Epithelial cell of proximal tubule (primary cell): ENCODE measurements at places on chromosomes 7 and 10. TPM values are rescaled to one million over a fixed set of nuclear protein-coding genes. Genes with fewer than 3 reads are reported as not detected.
A peak's percentile ranks its signal among the peaks of the same experiment; 100 is the strongest.

DNA sequence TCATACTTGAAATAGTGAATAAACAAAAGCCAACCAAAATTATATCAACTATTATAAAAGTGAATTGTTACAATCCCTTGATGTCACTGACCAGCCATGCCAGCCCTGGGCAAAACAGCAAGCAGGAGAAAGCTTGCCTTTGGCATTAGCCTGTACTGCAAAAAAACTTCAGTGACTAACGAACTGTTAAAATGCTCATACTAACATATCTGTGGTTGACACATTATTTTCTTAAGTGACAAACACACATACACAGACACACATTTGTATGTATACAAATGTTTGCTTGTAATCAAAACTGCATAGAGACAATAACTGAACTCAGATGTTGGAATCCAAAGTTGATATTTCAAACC is 29.5 kb downstream of the CHCHD3 start:
- DNase-seq = no peak

DNA sequence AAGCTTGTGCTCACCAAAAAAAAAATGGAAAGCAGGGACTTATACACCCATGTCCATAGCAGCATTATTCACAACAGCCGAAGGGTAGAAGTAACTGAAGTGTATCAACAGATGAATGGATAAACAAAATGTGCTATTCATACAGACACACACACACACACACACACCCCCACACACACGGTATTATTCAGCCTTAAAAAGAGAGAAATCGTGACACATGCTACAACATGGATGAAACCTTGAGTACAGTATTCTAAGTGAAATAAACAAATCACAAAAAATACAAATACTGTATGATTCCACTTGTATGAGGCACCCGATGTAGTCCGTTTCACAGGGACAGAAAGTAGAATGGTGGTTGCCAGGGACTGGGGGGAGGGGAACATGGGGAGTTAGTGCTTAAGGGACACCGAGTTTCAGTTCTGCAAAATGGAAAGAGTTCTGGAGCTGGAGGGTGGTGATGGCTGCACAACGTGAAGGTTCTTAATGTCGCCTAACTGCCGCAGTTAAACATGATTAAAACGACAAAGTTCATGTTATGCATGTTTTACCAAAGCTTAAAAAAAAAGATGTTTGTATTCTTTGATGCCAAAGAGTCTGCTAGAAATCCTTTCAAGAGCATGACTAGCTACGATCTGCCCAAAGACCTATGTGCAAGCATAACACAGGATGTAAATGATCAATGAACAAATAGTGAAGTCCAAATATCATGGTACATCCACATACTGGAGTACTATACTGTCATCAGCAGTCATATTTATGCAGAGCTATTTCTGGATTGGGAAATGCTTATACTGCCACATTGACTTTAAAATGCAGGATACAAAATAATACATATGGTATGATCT is 7.2 kb downstream of the TNS3 start:
- DNase-seq = no peak

DNA sequence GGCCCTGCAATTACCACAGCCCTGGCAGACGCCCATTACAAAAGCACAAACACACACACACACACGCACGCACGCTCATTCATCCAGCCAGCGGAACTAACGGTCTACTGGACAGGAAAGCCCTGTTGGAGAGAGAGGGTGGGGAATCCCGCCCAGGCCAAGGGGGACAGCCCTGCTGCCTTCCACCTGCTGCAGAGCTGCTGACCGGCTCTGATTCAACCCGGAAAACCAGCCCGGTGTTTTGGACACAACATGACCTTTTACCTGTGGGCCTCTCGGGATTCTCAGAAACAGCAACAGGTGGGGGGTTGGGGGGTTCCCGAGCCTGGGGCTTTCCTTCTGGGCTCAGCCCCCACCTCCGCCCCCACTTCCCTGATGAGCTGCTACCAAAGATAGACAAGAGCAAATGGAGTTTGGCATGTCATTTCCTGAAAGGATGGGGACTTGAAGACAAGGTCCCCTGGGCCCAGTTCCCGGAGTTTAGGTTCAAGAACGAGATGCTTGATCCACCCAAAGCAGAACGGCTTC is 18.5 kb upstream of the SERPINE1 start:
- DNase-seq = peak; percentile 83

DNA sequence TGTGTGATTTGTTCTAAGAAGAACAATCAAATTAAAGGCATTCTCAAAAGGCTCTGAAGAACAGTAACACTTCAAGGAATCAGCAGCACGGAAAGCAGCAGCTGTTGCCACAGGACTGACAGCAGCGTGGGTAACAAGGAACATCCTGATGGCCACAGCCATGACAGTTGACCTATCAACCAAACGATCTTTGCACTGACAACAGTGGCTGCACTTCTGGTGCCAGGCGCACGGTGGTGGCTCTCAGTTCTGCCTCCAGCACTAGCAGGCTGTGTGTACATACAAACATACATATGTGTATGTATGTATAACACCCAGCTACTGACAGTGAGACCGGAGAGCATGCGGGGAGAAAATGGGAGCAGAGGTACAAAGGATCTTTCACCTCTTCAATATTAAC is 114.1 kb downstream of the ZFAND4 start:
- no peak for DNase-seq

DNA sequence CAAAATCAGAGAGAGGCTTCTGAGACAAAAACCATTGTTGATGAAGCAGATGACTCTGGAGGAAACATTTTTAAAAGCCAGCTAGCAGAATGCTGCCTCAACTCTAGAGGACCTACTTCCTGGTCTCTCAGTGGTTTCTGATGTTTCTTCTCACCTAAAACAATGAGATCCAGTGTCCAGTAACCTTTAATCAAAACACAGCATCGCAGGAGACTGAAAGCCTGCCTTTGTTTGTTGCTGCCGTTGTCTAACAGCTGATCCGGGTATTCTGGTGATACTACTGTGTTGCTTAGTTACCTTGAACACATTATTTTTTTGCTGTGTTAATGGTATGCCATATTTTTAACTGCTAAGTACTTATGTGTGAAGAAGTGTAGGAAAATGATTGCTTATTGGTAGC is 70.9 kb downstream of the WIPF3 start:
- DNase-seq = no peak

DNA sequence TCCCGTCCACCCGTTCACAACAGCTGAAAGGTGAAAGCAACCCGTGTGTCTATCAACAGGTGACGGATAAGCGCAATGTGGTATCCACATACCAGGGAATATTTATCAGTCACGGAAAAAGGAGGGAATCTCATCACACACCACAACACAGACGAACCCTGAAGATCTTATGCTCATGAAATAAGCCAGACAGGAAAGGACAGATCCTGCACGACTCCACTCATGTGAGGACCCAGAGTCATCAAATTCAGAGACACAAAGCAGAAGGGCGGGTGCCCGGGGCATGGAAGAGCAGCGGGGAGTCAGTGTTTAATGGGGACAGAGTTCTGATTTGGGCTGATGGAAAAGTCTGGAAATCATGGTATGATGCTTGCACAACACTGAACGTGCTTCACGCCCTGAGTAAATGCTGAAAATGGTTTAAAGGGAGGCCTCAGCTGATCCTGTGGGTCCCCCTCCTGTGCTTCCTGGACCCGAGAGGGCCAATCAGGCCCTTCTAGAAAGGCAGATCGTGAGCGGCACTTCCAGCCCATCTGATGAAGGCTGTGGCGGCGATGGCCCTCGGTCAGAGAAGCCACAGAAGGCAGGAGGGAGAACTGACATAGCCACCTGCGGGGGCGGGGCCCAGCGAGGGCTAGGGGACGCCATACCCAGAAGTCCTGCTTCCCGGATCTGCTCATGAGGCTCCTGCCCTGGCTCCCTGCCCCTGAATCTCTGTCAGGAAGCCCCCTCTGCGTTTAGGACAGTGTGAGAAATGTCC is 19.1 kb downstream of the WDR86 start:
- no peak for DNase-seq

- DNase-seq = no peak
Measured at GRCh38 chr10:2681891-2682290, 385.5 kb upstream of the PFKP start.

Gene PLXDC2
- 0.86 and 1.4 TPM in 2 replicates for total RNA-seq

Gene CDK14
- total RNA-seq = 5.3 and 6.4 TPM in 2 replicates
